Mesothelial cell of epicardium (in vitro differentiated cells): ENCODE measurements at places on chromosomes 4 and X.

GRCh38 chr4:123530357-123530756 is 133.8 kb downstream of the SPRY1 start:
- no peak for DNase-seq

- DNase-seq: no peak
These were observed 460.3 kb downstream of the GPAT3 start for GRCh38 chr4:83996254-83996653.

DNA sequence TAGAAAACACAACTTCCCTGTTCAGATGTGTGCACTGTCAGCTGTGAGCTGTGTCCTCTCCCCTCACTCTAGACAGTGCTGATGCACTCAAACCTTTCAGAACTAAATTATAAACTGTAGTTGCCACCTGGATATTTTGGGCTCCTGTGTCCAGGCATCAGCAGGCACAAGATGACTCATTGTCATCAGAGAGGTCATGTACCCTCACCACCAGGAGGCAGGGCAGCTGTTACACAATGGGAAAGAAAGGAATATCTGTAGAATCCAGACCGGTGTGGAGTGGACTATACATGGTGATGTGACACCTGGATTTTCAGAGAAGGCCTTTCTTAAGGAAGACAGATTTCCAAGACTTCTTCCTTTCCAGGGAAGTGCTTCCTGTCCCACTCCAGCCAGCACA is 854.4 kb upstream of the AGA start:
- DNase-seq: no peak

DNA sequence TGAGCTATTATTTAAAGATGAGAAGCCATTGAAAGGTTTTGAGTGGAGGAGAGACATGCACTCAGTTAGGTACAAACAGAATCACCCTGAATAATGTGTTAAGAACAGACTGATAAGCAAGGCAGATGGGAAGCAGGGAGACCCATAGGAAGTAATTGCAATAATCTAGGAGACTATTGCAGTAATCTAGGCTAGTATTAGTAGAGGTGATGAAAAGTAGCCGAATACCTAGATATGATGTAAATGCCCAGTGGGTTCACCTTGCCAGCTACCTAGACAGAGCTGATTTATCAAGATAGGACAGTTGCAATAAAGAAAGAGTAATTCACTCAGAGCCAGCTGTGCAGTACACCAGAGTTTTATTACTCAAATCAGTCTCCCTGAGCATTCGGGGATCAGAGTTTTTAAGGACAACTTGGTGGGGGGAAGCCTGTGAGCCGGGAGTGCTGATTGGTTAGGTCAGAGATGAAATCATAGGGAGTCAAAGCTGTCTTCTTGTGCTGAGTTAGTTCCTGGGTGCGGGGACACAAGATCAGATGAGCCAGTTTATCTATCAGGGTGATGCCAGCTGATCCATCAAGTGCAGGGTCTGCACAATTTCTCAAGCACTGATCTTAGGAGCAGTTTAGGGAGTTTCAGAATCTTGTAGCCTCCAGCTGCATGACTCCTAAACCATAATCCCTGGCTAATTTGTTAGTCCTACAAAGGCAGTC is 427.5 kb downstream of the RPA4 start:
- no peak for DNase-seq

GRCh38 chrX:51891821-51892551 is 1.4 kb upstream of the MAGED1 start:
- no peak for DNase-seq

DNA sequence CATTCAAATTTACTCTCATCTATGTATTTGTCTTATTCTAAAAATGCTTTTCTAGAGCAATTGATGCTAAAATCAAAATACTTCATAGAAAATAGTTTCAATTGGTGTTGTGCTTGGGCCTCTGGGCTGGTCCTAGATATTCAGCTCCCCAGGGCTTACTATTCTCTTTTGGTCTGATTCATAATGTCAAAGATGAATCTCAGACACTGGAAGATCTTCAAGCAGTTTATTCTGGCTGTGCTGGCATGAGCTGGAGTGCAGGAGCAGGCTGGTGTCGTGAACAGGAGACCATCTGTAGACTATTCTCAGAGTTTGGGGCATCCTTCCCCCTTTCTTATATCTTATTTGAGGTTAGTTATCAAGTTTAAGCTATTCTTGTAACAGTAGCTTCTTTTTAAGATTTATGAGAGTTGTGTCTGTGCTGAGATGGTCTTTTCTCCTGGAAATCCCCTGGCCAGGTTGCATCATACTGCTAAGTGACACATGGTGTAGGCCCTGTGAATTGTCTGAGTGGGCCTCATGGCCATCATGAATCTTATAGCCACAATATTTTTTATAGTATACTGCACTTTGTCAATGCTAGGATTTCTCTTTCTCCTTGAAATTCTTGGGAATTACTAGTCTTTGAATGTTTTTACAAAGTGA is 1624.0 kb upstream of the IGFBP7 start:
- no peak for DNase-seq

- DNase-seq: no peak
These were observed 223.7 kb downstream of the QDPR start for GRCh38 chr4:17288151-17288550.

- DNase-seq: no peak
These were observed 58.6 kb upstream of the MCF2 start for GRCh38 chrX:139766545-139766983.

- DNase-seq: no peak
These were observed 57.6 kb downstream of the RFC1 start for GRCh38 chr4:39308611-39309010.

DNA sequence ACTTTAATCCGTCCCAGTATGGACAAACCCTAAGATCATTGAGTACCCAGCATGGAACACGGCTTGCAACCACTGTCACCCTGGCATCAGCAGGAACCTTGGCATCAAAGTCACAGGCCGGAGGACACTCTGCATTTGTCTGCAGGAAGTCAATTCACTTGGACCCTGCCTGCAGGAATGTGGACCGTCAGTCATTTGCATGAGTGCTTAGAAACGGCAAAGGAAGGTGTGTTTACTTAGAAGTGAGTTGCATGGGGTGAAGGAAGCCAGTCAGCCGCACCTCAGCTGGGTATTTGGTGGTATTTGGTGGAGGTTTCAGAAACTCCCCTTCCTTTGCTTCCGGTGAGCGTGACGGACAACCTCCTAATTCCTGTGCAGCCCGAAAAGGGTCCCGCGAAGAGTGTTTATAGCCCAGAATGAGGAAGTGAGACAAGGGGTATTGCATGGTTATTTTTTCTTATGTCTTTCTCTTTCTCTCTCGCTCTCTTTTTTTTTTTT is 15.5 kb downstream of the P2RY8 start:
- no peak for DNase-seq

DNA sequence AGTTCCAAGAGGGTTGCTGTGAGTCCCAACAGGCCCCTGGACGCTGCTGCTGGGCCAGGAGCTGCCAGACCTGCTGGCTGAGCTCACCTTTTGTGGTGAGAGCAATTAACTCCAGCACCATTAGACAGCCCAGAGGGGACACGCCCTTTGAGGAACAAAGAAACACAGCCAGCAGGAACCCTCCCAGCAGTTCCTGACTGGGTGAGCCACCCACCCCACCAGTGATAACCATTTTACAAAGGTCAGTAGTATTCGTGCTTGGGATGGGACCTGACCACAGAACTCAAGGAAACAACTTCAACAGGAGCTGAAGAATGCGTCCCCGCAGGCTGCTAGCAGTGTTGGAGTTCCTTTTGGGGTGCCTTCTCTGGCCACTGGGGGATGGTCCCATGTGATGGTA is 38.8 kb upstream of the AFAP1 start:
- no peak for DNase-seq

- DNase-seq: no peak
These were observed 31.1 kb downstream of the CEP44 start for GRCh38 chr4:174314770-174315169.
